Cardiac muscle cell (in vitro differentiated cells and primary cell): ENCODE measurements at places on chromosomes 7 and 10. TPM values are rescaled to one million over a fixed set of nuclear protein-coding genes. Genes with fewer than 3 reads are reported as not detected.
A peak's percentile ranks its signal among the peaks of the same experiment; 100 is the strongest.

TCERG1L gene
- 0.12 and 0.32 TPM in 2 replicates for total RNA-seq

GRCh38 chr10:88803641-88804040, 1.1 kb downstream of the LIPM start:
- DNase-seq, result no peak

DNA sequence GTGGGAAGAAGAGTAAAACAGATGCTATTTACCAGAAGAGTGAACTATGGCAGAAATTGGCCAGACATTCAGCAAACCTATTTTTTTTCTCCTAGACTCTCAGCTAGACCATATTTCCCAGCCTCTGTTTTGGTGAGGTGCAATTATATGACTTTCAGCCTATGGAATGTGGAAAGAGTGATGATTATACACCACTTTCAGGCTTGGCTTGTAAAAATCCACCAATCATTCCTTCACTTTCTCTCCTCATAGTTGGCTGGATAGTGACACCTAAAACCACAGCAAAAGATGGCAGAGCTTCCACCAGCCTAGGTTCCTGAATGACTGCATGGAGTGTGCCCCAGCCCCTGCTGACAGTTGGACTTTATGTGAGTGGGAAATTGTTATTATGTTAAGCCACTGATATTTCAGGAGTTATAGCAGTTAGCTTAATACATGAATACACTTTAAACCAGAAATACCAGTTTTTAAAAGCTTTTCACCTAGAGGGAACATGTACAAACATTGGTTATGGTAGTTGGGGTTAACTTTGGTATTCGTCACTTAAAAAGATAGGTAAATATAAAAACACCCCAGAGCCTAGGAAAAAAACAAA, 19.1 kb upstream of the TNKS2 start:
- DNase-seq, result no peak

DNA sequence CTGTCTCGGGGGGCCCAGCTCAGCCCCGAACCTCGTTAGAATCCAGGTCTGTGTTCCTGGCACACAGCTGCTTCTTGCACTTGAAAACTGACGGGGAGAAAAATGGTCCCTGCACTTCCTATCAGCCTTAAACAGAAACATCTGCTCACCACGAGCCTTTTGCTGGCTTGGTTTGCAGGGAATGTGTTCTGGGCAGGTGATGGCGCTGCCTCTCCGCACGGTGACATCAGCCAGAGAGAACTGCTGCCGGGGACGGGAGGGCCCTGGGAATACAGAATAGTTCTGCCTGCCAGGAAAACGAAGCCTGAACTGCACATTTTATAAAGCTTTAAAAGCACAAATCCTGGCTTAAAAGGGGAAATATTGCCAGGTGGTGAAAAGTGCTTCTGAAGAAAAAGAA, 622.5 kb downstream of the TYW1 start:
- DNase-seq, result peak; percentile 17

GRCh38 chr10:112370424-112370819, 3.5 kb upstream of the ACSL5 start:
- DNase-seq, result no peak

UTF1 gene
- total RNA-seq, result not detected in 2 replicates

DNA sequence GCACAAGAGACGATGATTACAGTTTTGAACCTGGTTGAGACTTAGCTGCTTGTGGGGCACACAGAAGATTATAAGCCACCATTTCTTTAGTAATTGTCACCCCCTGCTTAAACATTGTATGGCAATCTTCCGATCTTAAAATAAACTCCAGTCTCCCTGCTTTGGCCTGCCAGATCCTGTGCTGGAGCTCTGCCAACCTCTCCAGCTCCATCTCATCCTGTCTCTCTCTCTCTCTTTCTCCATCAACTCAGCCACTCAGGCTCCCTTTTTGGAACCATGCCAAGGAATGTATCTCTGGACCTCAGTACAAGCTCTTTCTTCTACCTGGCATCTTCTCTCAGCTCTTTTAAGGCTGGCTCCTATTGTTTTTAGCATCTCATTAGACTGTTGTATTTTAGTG, 1053.2 kb downstream of the REEP3 start:
- DNase-seq, result peak; percentile 90

GRCh38 chr10:100734295-100735086, 10.9 kb upstream of the PAX2 start:
- DNase-seq, result no peak

GRCh38 chr10:43323245-43323644, 48.2 kb upstream of the FXYD4 start:
- no peak for DNase-seq
